ENCODE measurements at places on chromosomes 16 and 17.

GRCh38 chr17:37458805-37459204, 30.9 kb upstream of the DUSP14 start:
- no peak for DNase-seq

DNA sequence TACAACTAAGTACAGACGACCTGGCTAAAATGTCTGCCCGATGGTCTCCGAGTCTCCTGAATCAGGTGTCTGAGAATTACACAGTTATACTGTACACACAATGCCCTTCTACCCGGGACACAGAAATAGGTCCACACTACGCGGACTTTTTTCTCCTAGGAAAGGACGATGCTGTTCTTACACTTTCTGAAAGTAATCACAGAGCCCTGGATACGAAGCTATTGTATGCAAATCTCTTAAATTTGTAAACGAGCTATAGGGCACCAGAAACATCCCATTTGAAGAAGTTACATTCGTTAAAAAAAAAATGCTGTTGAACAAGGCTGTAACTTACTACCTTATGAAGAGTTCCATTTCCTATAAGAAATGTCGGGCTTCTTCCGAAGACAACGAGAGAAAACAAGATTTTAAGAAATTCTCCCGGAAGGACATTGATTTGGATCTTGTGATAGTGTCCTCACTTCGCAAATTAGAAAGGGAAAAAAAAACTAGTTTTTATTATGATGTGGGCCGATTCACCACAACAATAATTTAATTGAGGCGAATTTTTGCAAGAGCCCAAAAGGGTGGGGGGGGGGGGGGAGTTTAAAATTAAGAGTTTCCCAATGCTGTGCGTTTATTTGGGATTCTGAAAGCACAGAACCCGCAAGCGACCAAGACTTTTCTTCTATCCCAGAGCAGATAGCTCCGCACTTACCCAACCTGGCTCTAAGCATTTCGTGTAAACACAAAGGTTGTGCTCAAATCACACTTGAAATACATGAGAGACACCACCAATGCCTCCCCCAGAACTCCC, 1.5 kb upstream of the SOX9 start:
- DNase-seq = no peak

- no peak for DNase-seq
Measured at GRCh38 chr17:39699818-39700147, at the start of gene ERBB2. ERBB2 (plus strand) TSS chr17:39700064; CDS start chr17:39700239, 175 bp downstream.

GRCh38 chr17:45904866-45905265, 10.5 kb downstream of the MAPT start:
- DNase-seq = no peak

DNA sequence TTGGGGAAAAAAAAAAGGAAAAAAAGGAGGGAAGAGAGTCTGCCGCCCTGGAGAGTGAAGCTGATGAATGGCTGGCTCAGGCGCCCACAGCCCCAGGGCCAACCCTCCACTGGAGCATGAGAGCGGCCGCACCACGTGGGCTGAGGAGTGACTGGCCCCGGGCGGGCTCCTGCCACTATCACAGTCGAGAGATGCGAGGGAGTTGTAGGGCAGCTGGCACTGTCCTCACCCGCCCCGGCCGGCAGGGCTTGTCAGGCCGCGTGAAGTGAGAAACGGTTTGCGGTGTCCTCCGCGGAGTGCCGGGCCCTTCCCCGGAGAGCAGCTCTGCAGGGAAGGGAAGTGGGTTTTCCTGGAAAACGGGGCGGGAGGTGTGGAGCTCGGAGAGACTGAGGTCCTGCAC, 45.9 kb downstream of the JPH3 start:
- DNase-seq = no peak

- DNase-seq = peak; percentile 16
Measured at GRCh38 chr16:86761111-86762031, 183.0 kb downstream of the FOXL1 start.

DNA sequence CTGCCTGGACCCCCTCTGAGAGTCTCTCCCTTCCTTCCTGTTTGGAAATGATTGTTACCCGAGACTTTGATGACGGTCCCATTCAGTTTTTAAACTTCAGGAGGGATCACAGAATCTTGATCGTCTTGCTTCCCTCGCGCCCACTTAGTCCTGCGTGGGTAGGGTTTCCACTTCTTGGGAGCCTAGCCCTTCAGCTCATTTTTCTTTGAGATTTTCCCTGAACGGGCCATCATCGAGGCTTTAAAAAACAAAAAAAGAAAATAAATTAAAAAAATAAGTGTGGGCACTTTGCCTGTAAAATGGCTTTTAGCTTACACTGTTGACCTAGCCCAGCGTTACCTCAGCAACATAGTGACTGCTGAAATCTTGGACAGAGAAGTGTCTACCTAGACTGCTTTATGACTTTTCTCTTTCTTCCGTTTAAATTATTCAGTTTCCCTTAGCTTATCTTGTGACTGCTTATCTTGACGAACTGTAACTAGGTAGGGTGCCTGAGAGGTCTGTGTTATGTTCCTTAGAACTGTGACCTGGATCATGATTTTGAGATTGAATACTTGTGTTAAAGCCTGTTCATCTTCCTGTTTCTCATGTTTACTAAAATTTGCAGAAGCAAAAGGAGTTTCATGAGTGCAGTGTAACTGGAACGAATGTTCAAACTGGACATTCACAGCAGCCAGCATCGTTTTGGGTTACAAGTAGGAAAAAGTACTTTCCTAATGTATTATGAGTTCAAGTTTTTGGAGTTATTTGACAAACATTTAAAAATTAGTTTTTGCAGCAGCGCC, 874 bp downstream of the WWP2 start:
- DNase-seq = no peak

DNA sequence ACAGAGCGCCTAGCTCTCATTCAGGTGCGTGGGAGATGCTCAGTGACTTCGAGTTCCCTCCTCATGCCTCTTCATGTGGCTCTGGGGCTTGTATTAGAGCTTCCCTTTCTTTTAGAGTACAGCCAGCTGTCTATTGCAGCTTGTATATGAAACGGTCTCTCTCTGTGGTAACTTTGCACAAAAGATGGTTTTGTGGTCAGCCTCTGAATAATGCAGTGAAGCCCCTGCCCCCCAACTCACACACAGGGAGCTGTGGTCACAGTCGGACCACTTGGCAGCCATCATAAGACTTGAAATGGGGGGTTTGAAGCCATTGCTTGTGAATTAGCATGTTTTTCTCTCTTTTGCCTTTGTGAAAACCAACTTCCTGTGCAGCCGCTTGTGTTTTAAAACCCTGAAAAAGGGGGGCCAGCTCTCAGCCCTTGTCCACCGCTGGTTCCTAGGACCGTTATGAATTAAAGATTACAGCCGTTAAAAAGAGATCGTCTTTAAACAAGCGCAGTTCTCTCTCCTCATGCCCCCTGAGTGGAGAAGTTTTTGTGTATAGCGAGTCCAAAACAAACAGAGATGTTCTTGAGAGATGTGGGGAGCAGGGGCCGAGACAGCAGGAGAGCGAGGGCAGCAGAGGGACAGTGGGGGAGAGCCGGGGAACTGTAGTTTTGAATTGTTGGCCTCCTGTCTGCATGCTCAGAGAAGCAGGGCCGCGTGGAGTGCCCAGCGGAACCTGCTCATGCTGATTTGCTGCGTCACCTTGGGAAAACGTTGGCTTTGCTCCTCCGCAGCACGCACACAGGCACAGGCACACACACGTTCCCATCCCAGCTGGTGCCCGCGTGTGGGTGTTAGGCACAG, 199.0 kb downstream of the MSI2 start:
- peak; percentile 41 for DNase-seq

DNA sequence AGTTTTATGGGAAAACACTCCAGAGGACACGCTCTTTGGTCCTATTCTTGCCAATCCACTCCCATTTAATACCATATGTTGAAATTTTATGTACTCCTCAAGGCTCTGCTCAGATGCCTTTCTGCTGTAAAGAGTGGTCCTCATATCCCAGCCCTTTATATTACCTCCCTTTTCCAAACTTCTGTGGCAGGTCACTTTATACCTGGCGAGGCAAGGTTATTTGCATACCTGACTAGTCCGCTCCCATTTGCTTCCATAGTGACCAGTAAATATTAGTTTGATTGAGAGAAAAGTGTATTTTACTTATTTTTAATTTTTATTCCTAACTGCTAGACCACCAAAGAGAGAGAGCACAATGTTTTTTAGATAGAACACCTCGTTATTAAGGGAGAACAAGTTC, 17.3 kb downstream of the KRT12 start:
- DNase-seq = no peak
